ENCODE measurements at places on chromosomes 12 and 14.

DNA sequence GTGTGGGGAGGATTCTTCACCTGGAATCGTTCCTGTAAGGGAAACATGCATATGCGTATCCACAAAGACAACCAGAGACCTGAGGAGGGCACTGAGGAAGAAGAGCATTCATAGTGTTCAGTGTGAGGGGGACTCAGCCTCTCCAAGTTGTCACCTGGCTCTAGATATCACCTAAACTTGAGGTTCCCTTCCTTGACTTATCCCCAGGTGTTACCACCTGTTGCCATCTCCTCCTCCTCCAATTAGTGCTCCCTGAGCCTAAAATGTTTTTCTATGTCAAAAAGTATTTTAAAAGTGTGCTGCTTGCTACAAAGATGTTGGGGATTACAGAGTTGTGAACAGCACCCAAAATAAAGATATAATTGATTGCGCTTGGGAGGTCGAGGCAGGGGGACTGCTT lies 41.0 kb downstream of the FMNL3 start:
- no peak for DNase-seq

GRCh38 chr14:98993818-98994217 lies 278.2 kb downstream of the BCL11B start:
- DNase-seq, result no peak

DNA sequence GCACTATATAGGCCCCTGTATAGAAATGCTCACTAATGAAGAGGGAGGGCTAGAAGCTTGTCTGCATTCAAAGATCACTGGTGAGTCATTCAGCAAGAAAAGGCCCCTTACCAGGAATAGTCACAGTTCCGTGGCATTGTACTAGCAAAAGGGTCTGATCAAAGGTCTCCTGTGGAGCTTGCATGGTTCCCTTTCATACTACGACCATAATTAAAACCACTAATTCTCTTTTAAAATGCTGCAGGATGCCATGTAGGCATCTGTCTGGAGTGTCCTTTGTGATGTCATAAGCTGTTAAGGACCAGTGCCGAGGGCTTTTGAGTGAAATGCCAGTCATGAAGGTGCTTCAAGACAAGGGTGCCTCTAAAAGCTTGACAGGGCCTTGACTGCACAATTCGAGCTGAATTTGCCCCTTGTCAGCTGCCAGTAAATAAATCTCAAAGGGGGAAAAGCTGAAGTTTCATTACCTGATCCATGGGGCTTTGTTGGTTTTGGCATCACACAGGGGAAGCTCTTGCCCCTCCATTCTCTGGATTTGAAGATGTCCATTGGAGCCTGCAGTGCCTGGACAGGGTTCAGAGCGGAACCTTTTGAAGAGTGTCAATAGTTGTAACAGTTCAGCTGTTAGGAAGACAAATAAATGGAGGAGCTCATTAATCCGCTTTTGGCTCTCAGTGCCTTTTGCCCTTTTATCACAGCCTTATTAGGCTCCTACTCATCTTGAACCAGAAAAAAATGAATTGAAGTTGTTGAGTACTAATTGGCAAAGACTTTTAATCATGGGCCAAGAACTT lies 69.1 kb downstream of the TMEM260 start:
- DNase-seq, result no peak

DNA sequence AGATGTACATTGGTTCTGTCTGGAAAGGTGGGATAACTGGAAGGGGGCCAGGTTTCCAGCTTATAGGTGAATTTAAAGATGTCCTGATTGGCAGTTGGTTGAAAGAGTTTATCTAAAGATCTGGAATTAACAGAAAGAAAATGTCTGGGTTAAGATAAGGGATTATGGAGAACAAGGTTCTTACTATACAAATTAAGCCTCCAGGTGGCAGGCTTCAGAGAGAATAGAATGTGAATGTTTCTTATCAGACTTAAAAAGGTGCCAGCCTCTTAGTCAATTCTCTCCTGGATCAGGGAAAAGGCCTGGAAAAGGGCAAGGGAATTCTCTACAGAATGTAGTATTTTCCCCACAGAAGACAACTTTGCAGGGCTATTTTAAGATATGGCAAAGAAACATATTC lies 53.1 kb downstream of the CNTN1 start:
- DNase-seq, result no peak

DNA sequence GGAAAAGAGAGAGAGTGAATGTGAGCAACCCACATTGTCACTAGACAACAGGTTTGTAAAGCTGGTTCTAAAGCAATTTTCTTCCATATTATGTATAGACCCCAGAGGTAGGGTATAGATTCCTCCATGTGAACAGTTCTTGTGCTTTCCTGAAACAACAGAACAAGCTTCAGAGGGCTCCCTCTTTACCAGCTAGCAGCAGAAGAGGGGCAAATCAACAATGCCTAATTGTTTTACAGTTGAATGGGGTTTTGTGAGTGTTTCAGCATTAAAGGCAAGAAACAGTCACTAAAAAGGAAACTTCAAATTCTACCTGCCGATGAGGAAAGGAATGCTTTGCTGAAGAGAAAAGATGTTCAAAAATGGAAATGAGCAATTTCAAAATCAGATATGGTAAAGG lies 341.2 kb upstream of the KITLG start:
- DNase-seq, result no peak

GRCh38 chr14:50717811-50718210 lies 49.7 kb upstream of the SAV1 start:
- no peak for DNase-seq

- DNase-seq, result no peak
Observed at GRCh38 chr14:90204516-90204915, 51.8 kb upstream of the PSMC1 start.
